ENCODE measurements at places on chromosomes 4 and X. TPM values are rescaled to one million over a fixed set of nuclear protein-coding genes. Genes with fewer than 3 reads are reported as not detected.

DNA sequence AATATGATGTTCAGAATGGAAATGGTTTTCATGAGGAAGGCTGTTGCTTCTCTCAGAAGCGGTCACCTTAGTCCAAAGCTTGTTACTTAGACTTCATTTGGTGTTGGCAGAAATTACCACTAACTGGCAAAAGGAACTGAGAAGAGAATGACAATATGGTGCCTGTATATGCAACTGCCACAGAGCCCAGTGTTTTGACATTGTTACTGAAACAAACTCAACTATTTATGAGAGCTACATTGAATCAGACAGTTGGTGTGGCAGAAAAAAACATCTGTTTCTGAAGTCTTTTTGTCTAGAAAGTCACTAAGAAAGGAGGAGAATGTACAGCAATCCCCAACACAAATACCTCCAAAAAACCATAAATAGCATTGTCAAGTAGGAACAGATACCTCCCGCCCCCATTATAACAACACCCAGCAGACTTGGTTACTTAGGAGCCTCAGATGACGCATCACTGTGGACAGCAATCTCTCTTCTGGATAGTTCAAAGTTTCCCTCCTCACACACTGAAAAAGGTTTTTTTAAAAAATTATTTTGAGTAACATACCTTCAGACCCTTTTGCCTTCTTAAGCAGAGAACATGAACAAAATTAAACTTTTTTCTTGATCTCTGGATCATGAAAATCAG, 92.2 kb downstream of the MAML3 start:
- no peak for DNase-seq

DNA sequence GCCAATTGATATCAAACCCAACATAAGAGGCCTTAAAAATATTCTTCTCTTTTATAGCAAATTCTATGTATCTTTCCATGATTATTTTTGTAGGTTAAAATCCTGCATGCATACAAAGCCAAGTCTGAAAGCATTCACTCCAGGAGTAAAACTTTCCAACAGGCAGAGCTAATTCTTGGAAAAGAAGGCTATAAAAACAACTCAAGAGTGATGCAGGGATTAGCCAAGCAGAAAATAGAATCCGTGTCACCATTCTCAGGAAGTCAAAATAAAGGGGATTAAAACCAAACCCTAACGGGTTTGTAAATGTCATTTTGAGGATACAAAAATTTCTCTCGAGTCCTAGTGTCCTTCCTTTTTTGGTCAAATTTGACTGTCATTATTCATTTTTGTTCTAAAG, 412.4 kb downstream of the DMD start:
- no peak for DNase-seq

DNA sequence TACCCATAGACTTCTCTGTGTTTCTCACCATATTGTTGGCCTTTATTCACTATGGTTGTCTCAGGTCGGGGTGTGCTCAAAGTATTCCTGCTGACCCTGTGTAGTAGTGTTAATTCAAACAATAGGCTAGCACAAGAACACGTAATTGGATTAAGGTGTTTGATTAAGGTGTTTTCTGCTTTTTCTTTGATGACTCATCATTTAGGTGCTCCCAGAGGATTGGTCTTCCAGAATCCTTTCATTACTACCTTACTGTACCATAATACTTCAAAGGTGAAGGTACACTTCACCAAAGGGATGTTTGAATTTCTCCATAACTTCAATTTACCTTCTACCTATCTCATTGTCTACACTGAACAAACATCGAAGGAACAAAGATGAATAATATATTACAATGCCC, 121.7 kb upstream of the CCDC160 start:
- no peak for DNase-seq

- DNase-seq, result no peak
Observed at GRCh38 chrX:104565791-104566680, at the start of gene IL1RAPL2. TSS of gene IL1RAPL2 (plus strand) at chrX:104566199.

GRCh38 chrX:100411802-100412715, 2.0 kb upstream of the PCDH19 start:
- no peak for DNase-seq

DNA sequence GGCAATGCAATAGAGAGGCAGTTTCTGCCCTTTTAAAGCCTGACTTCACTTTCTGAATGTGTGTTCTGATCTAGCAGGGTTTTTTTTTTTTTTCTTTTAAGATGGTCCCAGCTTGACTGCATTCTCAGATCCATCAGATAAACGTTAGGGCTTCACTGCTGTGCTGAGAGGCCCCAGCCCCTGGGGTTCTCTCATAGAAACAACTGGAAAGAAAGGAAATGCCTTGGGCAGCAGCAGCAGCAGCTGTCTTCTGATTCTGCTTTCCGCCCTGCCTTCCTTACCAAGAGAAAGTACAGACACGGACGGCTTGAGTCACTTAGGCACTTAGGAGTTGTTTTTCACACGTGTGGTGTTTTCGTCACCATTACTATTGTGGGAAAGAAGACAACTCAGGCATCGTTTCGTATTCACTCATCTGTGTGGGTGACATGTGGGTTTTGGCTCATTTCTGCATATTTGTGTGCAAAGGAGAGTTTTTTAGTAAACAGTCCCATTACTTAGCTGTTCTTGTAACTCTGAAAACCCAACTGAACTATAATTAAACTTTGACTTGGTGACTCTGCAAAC, 172.0 kb downstream of the PTTG2 start:
- DNase-seq, result peak; percentile 91

The ATP10D gene
- 16.9 TPM for total RNA-seq

GRCh38 chr4:41281038-41281634, 24.4 kb downstream of the UCHL1 start:
- DNase-seq, result peak; percentile 67

GRCh38 chr4:177155454-177155853, 154.2 kb upstream of the NEIL3 start:
- peak; percentile 6 for DNase-seq

DNA sequence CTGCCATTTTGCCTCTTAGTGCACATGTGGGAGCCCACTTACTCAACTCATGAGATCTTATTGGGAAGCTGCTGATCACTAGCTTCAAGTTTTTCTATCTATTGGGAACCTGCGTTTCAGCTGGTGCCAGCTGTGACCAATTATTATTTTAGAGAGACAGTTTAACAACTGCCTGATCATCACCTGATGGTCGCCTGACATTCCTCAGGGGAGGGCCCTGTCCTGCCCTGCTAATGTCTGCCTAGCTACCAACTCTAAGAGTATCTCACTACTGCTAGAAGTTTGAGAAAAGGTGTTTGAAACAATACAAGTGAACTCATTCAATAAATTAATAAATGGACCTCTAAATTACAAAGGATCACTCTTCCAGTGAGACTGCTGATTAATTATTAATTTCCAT, 95.5 kb downstream of the PCDH7 start:
- no peak for DNase-seq

The LAMP2 gene
- total RNA-seq, result 142 TPM

- no peak for DNase-seq
Observed at GRCh38 chr4:78337244-78338020, 214.1 kb upstream of the ANXA3 start.

DNA sequence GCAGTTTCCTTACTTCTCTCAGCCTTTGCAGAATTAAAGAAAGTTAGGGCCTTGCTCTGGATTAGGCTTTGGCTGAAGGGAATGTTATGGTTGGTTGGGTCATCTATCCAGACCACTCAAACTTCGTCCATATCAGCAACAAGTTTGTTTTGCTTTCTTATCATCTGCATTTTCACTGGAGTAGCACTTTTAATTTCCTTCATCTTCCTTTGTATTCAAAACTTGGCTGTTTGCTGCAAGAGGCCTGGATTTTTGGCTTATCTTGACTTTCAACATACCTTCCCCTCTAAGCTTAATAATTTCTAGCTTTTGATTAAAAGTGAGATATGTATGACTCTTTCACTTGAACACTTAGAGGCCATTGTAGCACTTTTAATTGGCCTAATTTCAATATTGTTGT, 126.7 kb upstream of the CENPE start:
- DNase-seq, result no peak

DNA sequence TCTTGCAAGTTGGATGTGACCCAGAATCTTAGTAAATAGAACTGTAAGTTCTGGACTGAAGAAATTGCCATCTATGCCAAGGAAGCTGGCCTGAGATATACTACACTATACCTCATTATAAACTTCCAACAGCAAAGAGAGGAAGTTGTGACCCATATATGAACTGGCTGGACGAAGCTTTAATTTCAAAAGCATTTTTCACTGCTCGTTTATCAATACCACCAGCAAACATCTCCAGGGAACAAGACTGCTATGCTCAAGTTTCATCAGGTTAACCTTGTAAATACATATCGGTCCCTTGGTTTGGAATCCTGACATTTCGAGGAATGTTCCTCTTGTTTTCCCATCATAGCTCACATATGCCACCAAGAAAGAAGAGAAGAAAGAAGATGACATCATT, 334.5 kb upstream of the IGFBP7 start:
- no peak for DNase-seq

DNA sequence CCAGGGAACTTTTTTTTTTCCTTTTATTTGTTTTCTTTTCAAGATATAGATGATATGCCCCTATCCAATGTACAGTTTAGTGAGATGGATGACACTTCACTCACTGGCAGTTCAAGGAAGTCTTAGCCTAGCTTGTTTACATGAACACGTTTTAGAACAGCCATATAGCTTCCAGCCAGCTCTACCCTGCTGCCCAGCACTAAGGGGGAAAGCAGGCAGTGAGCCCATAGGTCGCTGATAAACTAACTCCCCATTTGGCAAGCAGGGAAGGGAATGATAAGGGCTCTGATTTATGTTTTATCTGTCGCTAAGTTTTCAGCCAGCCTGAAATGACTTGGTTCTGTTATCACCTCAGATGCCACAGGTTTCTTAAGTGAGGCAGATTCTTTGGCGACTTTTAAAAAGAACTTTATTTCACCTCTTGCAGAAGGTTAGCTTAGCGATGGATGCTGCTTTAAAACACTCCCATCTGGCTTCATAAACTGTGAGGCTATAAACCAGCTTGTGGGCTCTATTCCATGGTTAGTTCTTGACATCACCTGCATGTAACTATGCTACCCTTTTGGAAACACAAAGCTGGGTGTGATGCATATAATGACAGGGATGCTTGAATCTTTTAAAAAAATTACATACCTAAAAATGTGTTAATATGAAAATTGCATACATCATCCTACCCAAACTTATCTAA, 348.4 kb downstream of the FBXO8 start:
- DNase-seq, result no peak

DNA sequence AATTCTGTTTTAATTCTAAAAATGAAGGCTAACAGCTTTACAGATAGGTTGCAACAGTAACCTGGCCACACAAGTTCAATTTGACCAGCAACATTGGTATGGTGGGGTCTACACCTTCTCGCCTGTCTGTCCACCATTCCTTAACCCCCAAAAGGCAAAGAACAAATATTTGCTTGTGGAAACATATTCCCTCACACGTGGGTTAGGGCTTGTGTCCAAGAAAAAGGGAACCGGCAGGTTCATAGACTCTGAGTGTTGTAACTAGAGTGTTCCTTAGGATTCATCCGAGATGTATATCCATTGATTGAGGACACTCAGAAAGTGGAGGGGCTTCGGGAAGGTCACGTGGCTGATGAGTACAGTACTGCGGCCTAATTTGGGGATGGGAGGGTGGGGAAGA, 54.1 kb downstream of the C4orf51 start:
- no peak for DNase-seq

The TMEM271 gene
- not detected for total RNA-seq

GRCh38 chr4:100099746-100100145, 90.5 kb downstream of the DDIT4L start:
- no peak for DNase-seq

- DNase-seq, result no peak
Observed at GRCh38 chr4:163111588-163111987, 55.1 kb downstream of the NAF1 start.

DNA sequence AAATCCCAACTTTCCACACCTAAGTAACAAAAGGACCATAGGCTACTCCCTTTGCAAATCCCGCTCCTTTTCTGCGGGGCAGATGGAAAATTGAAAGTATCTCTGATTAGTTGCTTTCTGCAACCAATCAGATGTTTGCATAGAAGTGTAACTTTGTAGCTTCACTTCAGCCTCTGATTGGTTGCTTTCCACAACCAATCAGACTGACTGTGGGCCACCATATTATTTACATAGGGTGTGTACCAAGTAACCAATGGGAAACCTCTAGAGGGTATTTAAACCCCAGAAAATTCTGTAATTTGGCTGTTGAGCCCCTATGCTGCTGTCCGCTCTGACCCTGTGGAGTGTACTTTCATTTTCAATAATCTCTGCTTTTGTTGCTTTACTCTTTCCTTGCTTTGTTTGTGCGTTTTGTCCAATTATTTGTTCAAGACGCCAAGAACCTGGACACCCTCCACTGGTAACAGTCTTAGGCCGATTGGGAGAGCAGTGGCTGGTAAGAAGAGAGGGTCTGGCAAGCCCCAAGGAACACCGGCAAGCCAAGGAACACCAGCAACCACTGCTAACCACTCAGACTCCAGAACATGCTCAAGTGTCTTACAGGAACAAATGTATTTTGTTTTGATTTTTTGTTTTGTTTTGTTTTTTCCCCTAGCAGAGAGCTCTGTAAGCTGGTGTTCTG, 125.5 kb upstream of the MAP3K15 start:
- no peak for DNase-seq

DNA sequence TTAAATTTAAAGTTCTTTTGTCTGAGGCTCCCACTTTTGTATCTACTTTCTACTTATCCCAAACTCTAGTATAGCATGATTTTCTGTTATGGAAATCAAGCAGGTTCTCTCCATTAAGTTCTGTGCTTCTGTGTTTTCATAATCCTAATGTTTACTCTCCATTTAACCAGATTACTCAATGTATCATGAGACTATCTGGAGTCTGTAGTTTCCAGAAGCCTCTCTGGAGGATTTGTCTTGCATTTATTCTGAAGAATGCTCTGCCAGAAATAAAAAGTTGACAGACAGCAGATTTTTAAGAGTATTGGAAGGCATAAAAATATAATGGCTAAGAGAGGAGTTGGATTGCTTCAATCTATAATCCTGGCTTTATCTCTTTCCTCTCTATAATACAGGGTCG, 39.2 kb upstream of the PLS3 start:
- no peak for DNase-seq

DNA sequence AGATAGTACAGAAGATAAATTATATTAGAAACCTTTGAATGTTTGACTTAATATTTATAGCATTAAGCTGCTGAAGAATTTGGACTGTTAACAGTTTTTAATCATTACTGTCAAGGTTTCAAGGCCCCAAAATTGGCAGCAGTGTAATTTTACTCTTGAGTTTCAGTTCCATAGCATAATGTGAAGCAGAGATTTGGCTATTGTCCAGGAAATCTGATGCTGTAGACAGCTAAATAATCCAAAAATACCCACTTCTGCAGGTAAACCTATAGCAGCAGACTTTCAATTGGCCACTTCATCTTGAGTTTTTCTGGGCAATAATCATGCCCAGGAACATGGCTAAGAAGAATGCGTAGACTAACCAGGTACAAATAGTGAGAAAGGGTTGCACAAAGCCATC, 85.0 kb downstream of the RCHY1 start:
- no peak for DNase-seq

- DNase-seq, result no peak
Observed at GRCh38 chr4:153521999-153522801, 56.0 kb downstream of the TMEM131L start.

DNA sequence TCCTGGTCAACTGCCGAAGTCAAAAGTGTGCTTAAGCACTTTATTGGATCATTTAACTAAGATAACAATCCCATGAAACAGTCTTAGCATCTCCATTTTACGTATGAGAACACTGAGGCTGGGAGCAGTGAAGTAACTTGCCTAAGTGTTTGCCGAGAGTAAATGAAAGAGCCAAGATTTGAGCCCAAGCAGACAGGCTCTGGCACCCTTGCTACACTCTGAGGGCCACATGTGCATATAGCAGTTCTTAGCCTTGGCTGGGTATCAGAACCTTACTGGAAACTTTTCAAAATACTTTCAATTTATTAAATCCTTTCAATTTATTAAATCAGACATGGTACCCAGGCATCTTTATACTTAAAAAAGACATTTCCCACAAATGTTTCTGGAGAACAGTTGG, 225.9 kb downstream of the NR3C2 start:
- DNase-seq, result no peak

All from RPMI7951 (cell line).